ENCODE measurements at places on chromosomes 12 and 14.

DNA sequence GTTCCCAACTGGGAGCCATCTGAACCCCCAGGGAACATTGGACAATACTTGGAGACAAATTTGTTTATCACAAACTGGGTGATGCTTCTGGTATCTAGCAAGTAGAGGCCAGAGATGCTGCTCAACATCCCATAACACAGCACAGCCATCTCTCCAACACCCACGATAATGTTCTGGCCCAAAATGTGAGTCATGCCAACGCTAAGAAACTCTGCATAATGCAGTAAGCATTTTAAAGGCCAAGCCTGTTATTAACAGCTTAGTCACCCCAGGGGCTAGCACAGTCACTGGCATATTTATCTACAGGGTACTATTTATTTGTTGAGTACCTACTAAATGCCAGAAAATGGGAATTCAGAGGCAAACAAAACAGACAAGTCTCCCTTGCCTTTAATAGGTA is 873.1 kb upstream of the TMEM132C start:
- peak; percentile 49 for DNase-seq

GRCh38 chr12:112597986-112598385 is 179.2 kb downstream of the PTPN11 start:
- DNase-seq = no peak

- no peak for DNase-seq
These were observed 264.2 kb downstream of the SLC6A15 start for GRCh38 chr12:84648425-84648824.

GRCh38 chr14:85531587-85532373 is 1.8 kb downstream of the FLRT2 start:
- DNase-seq = peak; percentile 41

DNA sequence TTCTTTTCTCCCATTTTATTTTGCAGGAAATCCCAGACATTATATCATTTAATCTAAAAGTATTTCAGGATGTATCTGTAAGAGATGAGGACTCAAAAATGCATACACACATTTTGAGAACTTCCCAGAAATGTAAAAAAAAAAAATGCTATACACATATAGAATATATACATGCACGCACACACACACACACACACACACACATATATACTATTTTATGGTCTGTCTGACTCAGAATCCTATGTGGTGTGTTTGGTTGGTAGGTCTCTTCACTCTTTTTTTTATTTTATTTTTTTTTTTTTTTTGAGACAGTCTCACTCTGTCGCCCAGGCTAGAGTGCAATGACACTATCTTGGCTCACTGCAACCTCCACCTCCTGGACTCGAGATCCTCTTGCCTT is 65.5 kb downstream of the FBXO34 start:
- DNase-seq = no peak

DNA sequence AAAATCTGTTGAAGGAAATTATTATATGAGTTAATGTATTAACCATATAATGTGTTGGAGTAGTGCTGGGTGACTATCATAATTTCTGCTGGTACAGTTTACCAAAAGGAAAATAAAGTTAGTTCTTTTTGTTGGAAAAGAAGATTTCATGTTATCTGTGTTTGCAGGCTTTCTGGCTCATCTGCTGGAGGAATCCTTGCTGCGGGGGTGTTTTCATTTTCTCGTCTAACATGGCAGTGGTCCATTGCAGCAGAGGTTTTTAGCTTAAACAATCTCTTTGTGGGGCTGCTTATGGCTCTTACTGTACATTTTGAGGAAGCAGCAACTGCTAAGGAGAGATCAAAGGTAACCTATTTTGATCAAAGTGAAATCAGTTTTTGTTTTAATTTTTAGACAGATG is 24.1 kb downstream of the TMEM260 start:
- no peak for DNase-seq

GRCh38 chr12:47882781-47883546 is 21.8 kb downstream of the VDR start:
- DNase-seq = no peak

DNA sequence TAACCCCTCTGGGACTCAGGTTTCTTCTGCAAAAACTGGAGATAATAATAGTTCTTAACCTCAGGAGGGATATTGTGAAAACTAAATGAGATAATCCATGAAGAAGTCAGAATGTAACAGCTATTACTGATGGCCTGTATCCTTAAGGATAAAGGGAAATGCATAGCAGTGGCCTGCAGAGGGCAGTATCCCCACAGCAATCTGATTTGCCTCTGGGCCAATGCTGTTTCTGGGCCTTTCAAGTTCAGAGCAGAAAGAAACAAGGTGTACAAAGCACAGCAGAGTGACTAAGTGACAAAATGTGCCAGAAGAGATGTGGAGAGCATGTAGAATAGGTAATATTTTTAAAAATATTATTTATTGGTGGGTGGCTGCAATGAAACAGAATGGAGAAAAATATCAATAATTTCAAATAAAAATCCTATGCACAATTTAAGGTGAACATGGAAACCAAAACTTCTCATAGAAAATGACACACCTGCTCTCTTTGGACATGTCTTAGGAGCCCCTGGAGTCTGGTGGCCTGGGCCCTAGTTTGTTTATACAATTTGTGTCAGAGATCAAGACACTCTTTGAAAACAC is 90.3 kb downstream of the C12orf75 start:
- DNase-seq = peak; percentile 68

DNA sequence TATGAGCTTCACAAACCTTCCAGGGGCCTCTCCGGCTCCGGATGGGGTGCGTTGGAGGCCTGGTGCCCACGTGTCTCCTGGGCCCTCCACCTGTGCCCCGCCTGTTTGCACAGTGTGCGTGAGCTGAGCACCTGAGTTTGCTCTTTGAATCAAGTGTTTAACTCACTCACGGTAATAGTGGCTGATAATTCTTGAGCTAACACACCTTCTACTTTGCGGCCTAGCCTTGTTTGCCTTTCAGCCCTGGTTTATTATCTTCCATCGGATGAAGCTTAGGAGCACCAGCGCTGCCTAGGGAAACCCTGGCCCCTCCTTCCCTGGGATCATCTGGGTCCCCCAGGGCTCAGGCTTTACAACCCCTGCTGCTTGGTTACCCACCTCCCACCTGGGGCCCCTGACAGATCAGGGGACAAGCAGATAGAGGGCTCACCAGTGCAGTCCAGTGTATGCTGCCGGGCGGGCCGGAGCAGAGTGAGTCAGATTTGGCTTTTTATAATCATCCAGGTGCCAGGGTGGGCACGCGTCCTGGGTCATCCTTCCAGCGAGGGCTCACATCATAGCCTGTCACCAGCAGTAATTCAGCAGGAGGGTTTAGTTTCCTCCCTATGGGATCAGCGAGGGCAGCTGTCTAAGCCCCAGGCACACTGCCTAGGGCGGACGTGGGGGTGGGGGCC is 62.8 kb upstream of the RFLNA start:
- no peak for DNase-seq

- no peak for DNase-seq
These were observed 51.1 kb downstream of the SYNE3 start for GRCh38 chr14:95465358-95465757.

DNA sequence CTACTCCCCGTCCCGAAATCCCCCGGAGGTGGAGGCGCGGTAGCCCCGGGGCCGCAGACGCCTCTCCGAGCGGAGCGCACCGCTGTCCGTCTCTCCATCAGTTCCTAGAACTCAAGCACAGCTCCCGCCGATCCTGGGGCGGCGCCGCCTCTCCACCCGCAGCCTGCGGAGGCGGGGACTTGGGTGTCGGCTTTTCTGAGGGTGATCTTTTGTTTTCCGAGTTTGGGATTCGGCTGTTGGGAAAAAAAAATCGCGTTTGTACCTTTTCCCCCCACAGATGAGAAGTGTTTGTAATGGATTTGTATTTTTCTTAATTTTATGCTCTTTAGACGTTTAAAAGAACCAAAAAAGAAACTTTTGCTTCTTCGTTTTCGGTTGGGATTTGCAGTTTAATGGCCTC is 26.6 kb downstream of the LRCOL1 start:
- no peak for DNase-seq

DNA sequence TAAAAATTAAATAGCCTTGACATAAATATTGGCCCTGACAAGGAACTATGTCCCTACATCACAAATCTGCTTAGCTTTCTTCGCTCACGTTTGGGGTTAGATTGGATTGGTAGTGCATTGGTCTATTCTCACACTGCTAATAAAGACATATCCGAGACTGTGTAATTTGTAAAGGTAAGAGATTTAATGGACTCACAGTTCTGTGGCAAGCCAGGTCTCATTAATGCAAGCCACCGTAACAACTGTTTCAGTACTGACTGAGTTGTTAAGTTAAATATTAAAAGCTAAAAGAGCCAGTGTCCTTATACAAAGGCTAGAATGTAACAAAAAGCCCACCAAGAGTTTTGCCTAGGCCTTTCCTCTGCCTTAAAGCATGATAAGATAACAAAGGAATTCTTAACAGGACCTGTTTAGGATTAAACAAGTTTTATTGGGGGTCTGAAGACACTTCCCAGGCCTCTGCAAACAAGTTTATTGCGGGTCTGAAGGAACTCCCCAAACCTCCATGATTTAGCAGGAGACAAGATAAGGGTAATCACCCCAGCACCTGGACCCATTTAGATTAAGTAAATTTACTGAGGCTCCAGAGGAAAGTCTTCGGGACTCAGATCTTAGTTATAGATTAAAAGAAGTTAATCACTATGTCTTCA is 88.2 kb upstream of the PTGDR start:
- no peak for DNase-seq

- no peak for DNase-seq
These were observed 69.1 kb downstream of the C12orf75 start for GRCh38 chr12:105399428-105400081.

- DNase-seq = no peak
These were observed 110.1 kb downstream of the SYNE2 start for GRCh38 chr14:63962906-63963305.

DNA sequence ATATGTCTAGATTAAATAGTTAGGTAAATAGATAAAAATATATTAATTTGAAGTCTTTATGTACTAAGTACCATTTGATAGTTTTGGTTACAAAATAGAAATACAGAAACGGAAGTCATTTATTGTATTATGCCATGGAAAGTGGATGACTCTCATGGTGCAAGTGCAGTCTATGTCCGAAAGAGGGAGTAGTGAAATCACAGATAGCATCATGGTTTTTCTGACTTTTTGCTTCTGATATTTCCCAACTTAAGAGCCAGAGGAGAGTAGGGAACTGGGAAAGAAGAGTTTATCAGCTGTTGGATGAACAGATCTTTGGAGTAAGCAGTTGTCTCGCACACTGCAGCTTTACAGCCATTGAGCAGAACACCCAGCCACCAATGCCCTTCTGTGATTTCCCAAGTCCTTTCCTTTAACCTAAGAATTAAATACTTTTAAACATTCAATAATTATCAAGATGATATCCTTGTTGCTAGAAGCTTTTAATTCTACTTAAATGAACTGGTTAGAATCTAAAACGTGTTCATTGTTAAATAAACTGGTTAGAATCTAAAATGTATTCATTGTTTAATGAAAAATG is 18.4 kb upstream of the SRGAP1 start:
- peak; percentile 46 for DNase-seq

DNA sequence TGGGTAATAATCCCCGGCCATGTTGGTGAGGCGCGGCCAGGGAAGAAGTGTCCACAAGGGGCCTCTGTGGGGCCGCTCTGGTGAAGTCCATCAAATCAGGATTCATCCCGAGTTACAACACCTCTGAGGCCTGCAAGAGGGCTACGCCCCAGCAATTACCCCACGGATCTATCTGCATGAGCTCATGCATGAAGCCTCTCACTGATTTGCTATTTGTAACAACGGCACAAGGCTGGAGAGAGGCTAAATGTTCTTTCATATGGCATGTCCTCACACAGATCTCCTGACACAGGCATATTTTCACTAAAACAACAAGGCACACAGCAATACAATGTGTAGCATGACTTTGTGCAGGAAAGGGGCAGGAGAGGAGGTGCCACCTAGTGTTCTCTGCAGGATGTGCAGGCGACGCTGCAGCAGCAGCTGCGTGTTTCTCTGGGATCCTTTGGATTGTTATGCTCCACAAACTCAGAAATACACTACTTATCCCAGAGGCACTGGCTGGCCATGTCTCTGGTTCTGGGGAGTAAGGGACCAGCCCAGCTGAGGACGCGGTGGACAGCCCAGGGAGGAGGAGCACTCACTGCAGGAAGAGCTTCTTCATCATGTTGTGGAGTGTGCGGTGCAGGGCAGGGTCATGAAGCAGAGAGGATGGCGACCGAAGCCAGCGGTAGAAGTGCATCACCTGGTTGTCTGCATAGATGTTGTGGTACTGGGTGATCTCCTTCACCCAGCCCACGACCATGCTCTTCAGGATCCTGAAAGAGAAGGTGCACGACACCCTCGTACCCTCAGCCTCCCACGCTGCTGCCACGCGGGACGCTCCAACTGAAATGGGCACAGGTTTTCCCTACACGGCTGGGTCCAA is 20.2 kb downstream of the P2RX2 start:
- peak; percentile 71 for DNase-seq

GRCh38 chr12:11693067-11693466 is 43.6 kb downstream of the ETV6 start:
- no peak for DNase-seq

- peak; percentile 98 for DNase-seq
These were observed 129.2 kb downstream of the GCH1 start for GRCh38 chr14:54773171-54774006.

GRCh38 chr12:6322969-6323339 is 12.5 kb downstream of the PLEKHG6 start:
- DNase-seq = no peak

DNA sequence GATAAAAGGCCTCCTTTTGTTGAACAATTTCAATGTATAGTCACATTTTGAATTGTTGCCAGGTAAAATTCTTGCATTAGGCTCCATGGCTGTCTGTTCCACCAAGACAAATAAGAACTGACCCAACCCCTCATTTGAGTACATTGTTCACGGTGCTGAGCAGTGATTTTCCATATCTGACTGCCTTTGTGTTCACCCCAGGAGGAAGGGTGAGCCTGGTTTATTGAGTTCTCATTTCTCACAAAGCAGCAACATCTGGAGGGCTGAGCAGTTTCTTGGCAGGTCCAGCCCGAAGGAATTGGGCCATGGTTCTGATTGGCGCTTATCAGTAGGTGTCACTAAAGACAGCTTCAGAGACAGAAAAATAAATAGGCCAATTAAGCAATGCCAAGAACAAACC is 149.1 kb downstream of the BMP4 start:
- DNase-seq = no peak

DNA sequence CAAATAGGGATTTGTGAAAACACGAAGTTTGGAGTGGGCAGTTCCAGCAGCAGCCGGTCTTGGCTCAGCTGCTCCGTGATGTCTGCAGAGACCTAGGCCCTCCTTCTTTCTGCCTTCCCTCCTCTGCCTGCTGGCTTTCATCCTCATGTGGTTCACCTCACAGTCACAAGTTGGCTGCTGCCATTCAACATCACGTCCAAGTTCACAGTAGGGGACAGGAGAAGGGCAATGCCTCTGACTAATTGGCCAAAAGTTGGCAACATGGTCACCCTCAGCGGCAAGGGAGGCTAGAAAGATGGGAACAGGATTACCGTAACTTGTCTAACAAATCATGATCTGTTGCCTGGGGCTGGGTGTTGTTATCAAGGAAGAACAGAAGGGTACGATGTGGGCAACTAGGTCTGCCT is 7.8 kb upstream of the CACNA2D4 start:
- DNase-seq = no peak

GRCh38 chr14:76881348-76881747 is 55.1 kb downstream of the LRRC74A start:
- DNase-seq = no peak

Data from kidney glomerular epithelial cell (primary cell).